ENCODE measurements at places on chromosomes 3 and 15.

- no peak for DNase-seq
These were observed 27.0 kb downstream of the GRK7 start for GRCh38 chr3:141790171-141790570.

DNA sequence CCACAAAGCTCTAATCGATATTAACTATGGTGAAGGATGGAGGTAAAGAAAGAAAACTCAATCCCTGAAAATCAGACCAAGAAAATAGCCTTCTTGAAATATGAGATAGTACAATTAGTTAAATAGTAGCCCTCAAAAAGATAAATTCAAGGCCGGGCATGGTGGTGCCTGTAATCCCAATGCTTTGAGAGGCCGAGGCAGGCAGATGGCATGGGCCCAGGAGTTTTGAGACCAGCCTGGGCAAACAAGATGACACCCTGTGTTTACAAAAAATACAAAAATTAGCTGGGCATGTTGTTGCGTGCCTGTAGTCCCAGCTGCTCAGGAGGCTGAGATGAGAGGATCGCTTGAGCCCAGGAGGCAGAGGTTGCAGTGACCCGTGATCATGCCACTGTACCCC lies 31.6 kb upstream of the CEP152 start:
- DNase-seq = no peak

GRCh38 chr15:93018574-93018973 lies 70.4 kb downstream of the RGMA start:
- no peak for DNase-seq

GRCh38 chr3:191328962-191329653 lies at the start of gene CCDC50:
Gene CCDC50 (plus strand): TSS chr3:191329394. CDS start chr3:191329675, 281 bp downstream.
- DNase-seq = peak; percentile 85

DNA sequence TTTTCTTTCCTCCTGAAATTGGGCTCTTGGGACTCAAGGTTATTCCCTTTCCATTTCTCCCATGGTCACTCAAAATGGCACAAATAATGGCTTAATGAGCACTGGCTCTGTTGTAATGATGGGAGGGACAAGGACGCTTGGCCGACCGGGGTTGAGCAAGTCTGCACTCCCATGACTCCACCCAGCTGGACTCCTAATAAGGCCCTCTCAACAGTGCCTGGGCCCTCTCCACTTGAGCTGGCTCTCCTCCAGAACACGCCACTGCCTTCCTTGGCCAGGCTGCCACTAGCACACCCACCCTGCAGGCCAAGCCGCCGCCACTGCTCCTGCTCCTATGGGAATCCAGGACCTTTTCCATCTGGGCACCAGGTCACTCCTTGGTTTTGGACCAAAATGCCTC lies 42.3 kb downstream of the ADCY5 start:
- DNase-seq = no peak

DNA sequence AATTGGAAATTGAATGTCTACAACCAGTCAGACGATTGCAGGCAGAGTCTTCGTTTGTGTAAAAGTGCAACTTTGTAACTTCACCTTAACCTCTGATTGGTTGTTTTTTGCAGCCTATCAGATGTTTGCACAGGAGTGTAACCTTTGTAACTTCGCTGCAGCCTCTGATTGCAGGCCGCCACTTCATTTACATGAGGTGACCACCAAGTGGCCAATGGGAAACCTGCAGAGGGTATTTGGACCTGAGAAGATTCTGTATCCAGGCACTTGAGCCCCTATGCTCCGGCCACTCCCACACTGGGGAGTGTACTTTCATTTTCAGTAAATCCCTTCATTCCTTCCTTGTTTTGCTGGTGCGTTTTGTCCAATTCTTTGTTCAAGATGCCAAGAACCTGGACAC lies 68.1 kb upstream of the PFN2 start:
- peak; percentile 41 for DNase-seq

DNA sequence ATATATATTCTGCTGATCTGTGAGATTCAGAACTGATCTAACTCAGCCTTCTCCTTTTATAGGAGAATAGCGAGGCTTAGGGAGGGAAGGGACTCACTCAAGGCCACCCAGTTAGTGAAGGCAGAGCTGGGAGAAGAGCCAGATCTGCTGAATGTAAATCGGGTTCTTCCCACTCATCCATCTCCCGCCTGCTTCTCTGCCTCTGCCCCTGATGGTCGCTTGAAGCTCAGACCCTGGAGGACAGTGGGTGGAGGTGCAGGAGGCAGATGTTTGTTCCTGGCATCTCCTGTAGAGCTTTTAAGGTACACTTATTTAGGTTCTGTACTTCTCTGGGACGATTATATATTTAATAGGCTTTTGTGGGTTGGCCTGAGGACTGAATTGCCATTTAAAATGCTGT lies 4.3 kb downstream of the PDIA5 start:
- DNase-seq = peak; percentile 70

- DNase-seq = no peak
These were observed 35.4 kb upstream of the RAB6B start for GRCh38 chr3:133931084-133931483.

DNA sequence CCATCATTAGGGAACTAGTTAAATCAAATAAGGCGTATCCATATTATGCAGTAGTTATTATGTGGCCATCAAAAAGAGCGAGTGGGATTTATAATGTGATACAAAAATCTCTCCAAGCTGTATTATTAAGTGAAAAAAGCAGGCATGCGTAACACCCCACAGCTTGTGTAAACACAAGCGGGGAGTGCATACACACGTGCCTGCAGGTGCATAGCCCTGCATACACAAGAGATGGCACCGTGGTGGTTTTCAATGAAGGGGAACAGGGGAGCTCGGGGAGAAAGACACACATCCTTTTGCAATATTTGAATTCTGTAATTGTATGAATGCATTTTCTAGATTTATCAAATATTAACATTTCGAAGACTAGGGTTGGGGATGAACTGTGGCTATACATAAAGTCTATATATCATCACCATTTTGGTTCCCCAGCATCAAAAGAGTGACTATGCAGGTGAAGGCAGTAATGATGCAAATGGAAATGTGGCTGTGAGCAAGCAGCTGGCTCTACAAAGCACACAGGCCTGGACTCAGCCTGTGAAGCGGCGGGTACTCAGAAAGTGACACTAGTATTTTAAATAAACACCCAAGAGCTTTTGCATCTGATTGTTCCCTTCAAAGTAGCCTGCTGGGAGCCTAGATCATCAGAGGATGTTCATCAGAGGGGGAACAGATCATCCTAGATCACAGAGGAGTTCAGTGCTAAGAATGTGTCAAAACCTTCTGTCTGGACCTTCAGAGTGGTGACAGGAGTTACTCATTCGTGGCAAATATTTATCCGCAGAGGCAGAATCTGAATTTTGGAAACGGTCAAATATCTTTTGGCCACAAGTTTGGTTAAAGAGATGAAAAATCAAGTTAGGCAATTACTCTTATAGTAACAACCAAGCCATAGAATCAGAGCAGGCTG lies 9.4 kb upstream of the KIF7 start:
- no peak for DNase-seq

DNA sequence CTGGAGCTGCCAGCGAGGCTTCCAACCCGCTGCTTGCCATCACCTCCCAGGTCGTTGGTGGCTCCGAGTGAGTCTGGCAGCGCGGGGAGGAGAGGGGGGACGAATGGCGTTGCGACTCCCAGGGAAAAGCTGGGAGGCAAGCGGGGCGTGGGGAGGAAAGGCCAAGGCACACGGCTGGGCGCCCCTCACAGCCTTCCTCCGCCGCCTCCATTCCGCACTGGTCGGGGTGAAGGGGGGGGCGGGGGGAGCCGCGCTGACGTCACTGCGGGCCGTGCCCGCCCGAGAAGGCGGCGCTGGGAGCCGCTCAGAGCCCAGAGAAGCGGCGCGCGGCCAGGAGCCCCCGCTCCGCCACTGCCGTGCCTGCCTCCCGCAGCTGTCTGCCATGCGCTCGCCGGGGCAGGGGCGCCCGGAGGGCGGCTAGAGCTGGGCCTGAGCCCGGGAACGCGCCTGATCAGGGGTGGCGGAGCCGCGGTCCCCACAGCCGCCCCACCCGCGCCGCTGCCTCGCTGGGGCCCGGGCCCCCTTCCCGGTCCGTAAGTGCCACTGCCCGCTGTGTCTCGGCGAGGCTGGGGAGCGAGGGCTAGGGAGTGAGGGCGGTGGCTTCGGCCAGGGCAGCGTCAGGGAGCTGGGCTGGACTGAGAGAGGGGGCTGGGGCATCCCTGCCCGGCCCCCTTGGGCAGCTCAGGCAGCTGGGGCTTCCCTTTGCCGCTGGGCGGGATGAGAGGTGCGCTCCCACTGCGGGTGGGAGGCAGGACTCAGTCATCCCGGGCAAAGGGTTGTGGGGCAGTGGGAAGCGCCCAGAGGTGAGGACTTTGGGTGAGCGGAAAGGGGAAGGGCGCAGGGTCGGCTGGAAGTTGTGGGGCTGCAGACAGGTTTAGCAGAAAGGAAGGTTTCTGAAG lies 27.8 kb upstream of the POLG start:
- DNase-seq = no peak

DNA sequence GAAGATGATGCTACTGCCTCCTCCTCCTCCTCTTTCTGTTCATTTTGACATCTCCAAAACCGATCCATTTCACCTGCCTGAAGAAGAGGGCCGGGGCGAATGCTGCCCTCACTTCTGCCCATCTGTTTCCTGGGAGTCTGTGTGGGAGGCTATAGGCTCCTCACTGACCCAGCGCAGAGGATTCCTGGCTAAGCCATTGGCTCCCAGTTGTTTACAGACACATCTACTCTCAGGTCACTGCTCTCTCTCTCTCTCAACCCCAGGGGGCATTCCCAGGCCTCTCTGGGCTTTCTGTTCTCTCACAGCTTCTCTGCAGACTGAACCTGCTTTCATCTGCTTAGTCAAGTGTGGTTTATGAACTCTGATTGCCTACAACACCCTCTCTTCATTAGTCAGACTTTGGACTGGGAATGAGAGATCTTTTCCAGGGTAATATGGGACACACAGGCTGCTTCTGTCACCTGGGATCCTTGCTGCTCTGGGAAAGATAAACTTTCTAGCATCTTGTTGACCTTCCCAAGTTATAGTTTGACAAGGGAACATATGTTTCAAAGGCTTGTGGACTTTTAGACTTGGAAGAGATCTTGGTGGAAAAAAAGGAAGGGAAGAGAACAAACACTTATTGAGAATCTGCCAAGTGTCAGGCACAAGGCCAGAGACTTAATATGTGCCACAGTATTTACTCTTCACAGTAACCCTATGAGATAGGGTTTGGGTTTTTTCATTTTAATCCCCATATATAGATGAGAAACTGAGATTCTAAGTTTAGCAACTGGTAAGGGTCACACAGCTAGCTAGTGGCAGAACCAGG lies 30.2 kb upstream of the USP3 start:
- DNase-seq = peak; percentile 93

GRCh38 chr3:72679540-72680198 lies 168.6 kb downstream of the SHQ1 start:
- DNase-seq = peak; percentile 8

DNA sequence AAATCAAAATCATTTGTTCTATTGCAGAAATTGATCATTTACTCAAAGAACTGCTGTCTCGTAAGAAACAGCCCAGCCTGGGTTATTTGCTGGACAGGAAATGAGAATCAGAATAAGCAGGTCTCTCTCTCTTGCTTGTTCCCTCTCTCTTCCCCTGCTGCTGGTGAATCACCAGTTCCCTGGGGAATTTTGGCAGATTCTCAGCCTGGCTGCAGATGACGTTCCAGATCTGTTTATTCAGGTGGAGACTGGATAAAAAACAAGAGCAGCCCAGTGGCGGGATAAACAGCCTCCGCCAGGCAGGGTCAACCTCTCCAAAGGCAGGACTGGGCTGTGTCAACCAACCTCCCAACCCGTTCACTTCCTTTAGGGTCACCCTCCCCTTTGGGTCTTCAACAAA lies 72.1 kb downstream of the LRIG1 start:
- peak; percentile 98 for DNase-seq

DNA sequence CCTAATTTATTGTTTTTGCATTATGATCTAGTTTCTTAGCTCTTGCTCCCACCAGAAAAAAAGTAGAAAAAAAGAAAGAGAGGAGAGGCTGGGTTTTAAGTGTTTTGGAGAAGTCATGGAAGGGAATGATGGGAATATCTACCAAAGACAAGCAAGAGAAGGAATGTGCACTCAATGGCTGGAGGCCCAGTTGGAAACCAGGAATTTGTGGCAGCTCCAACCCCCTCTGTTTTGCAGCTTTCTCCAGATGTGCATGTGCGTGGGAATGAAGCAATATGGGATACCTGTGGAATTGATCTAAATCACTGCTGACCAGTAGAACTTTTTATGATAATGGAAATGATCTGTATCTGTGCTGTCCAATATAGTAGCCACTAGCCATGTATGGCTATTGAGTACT lies 27.1 kb downstream of the EIF2AK4 start:
- DNase-seq = no peak

GRCh38 chr15:89416339-89417183 lies 79.8 kb downstream of the RHCG start:
- peak; percentile 66 for DNase-seq

GRCh38 chr15:59352683-59353082 lies 20.0 kb downstream of the MYO1E start:
- DNase-seq = no peak

- peak; percentile 68 for DNase-seq
These were observed 5.4 kb downstream of the TGFBR2 start for GRCh38 chr3:30611613-30612436.

DNA sequence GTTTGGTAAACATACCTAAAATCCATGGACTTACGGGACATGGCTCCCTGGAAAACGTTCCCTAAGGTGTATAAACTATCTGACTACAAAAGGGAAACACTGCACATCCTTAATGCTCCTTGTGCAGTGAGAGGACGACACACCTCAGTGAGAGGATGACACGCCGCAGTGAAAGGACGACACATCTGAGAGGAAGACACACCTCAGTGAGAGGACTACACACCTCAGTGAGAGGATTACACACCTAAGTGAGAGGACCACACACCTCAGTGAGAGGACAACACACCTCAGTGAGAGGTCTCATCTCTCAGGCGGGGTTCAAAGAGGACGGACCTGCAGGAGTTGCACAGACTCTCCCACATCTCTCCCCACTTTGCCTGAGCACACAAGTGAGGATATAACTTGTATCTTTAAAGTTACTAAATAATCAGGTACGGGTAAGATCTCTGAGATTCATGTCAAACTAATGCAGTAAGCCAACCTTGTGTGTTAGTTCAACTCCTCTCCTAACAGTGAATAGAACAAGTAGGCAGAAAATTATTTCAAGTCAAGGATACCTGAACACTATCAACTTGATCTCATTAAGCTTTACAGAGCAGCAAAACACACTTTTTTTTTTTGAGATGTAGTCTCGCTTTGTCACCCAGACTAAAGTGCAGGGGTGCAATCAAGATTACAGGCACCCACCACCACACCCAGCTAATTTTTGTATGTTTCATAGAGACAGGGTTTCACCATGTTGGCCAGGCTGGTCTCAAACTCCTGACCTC lies 32.1 kb downstream of the HERC2 start:
- no peak for DNase-seq

Measured in iris pigment epithelial cell (primary cell).